ENCODE measurements at places on chromosomes 2 and 18.

DNA sequence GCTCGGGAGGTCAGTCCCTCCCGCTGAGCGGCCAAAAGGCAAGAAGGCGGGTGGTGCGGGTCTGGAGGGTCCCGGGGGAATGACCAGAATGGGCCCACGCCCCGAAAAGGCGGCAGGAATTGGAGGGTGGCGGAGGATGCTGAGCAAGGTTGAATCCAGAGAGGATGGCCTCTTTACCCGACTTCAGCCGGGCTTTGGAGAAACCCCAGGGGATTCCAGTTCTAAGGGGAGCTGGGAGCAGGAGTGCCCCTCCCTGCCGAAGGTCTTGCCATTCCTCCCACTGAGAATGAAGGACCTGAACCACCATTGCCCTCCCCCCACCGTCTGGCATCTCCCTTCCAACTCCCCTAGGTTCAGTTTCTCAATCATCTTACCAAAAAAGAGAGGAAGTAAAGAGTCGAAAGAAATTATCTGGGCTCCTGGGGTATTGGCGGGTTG lies 38.9 kb upstream of the ATP6V1B1 start:
- no peak for DNase-seq

GRCh38 chr2:239182981-239183791 lies 217.6 kb downstream of the HDAC4 start:
- no peak for DNase-seq

GRCh38 chr2:190841707-190842505 lies 38.7 kb upstream of the GLS start:
- DNase-seq = no peak

- DNase-seq = no peak
These were observed 251.4 kb downstream of the PRKCE start for GRCh38 chr2:45902781-45903375.

- peak; percentile 87 for DNase-seq
These were observed 28.5 kb downstream of the HPCAL1 start for GRCh38 chr2:10331027-10331701.

DNA sequence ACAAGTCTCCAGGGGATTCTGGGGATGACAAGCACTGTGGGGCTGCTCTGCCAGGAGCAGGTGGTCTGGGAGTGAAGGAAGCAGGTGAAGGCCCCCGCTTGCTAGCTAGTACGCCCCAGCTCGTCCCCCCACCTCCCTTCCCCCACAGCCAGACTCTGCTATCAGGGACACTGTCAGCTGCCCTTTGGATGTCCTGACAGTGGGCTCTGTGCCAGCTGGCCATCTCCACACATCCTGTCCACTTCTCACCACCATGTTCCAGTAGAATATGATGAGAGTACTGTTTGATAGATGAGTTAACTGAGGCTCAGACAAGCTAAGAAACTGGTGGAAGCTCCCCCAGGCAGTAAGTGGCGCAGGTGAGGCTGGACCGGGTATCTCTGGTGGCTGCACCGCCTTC lies 276.2 kb downstream of the CELF4 start:
- DNase-seq = no peak

DNA sequence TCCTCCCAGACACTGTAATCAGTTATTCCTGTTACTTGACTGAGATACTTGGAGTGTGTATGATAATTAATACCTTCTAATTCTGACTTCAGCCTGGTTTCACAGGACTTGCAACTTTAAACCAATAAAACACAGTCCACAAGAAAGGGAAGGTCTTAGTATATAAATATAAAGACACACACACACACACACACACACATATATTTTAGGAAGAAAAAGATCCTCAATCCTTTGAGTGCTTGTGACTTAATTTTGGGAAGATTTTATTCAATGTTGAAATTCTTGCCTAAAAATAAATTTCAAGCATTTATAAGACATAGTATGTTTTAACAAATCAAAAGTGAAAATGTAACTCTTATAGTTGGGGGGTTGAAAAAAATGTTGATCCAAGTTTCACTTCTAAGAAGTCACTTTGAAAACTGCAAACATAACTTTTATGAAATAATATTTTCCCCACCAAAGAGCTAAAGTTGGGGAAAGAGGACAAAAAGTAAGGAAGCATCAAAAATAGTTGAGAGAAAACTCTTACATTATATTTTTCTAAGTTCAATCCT lies 824 bp upstream of the VPS54 start:
- DNase-seq = no peak

DNA sequence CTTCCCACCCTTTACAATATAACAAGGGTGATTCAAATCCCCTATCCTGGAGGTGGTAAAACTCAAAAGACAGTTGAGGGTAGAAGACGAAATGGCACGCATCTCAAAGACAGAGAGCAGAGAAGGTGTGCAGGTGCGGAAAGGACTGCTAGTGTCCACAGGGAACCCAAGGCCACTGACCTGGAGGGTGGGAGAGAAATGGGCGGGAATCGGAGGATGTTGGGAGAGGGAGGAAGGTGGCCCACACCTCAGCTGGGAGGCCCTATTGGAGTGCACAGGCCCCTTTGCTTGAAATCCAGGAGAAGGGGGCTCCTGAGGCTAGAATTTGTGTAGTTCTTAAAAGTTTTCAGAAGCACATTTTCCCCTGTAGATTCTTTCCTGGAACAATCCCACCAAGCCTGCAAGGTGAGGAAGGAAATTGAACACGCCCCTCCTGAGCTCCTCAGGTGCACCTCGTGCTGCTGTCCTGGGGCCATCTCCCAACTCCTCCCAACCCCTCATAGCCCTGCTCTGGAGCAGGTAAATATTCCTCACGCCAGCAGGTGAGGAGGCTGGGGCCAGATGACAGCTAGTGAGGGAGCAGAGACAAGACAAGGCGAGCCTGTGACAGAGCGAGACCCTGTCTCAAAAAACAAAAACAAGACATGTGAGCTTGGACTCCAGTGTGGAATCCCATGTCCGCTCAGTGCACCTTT lies 99.3 kb downstream of the MCFD2 start:
- DNase-seq = no peak

- DNase-seq = no peak
These were observed 338.0 kb downstream of the TNS1 start for GRCh38 chr2:217664761-217665160.

DNA sequence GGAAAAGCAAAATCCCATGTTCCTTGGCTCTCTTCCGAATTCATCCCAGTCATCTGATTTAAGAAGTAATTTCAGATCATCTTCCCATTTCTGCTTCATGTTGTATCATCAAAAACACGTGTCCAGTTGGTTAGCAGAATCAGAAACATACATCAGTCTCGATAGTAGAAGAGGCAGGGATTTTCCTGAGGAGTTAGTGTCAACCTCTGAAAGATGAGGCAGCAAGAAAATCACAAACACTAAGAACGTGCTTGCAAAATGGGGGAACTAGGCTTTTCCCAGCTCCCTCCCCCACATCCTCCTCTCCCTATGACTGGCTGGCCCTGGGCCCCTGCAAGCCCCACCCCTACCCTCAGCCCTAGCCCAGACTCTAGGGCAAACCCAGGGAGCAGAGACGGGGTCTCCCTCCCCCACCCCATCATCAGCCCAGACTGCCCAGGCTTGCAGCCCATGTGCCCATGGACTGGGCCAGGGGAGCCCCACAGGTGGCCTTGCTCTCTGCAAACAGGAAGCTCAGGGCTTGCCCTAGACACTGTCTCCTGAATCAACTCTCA lies 161.0 kb upstream of the ID2 start:
- no peak for DNase-seq

GRCh38 chr2:22855081-22855480 lies 529.9 kb upstream of the KLHL29 start:
- no peak for DNase-seq

DNA sequence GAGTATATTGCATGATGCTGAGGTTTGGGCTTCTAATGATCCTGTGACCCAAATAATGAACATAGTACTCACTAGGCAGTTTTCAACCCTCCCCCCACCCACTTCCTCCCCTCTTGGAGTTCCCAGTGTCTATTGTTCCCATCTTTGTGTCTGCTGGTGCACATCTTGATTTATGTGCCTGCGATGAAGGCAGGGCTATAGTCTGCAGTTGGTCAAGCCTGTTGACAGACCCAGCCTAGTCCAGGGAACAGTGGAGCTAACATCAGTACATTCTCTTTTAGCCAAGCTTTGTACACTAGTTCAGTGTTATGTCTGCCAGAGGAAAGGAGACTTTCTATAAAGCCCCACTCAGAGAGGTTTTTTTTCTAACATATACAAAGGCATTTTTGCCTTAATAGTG lies 287.6 kb downstream of the CPS1 start:
- no peak for DNase-seq

DNA sequence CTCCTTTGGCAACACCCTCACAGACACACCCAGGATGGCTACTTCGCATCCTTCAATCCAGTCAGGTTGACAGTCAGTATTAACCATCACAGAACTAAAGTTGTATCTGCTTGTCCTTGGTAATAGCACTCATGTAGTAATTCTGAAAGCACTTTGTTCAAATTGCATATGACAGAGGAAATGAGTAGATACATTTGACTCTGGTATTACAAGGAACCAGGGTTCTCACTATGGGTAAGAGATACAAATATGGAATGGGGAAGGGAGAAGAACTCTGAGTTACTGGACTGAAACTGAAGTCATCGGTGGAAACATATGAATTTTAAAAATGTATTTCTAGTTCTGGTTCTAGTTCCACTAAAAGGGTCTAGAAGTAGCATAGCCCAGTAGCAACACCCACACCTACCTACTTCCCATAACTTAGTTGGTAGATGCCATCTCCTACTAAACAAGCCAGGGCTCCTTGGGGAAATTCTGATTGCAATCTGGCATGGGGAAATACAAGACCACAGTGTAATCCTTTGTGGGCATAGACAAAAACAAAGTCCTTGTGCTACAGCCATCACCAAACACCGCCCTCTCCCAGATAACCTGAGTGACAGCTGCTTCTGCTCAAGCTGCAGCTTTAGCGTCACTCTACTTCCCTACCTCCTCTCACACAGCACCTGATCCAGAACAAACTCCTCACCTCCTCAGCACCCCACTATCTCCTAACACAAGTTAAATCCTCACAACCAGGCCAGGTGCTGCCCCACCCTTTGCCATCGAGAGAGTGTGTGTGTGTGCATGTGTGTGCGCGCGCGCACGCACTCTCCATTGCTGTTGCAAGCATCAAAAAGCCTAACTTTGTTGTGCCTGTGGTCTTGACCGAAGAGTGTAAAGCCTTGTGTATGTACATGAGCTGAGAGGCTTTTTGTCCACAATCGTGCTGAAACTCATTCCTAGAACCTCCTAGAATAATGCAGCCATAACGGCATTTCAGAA lies 31.4 kb upstream of the CD226 start:
- DNase-seq = no peak

GRCh38 chr2:120926463-120927264 lies 191.0 kb downstream of the GLI2 start:
- no peak for DNase-seq

GRCh38 chr2:22701561-22702160 lies 683.3 kb upstream of the KLHL29 start:
- DNase-seq = no peak

- DNase-seq = no peak
These were observed 74.4 kb upstream of the ASB18 start for GRCh38 chr2:236338495-236339184.

DNA sequence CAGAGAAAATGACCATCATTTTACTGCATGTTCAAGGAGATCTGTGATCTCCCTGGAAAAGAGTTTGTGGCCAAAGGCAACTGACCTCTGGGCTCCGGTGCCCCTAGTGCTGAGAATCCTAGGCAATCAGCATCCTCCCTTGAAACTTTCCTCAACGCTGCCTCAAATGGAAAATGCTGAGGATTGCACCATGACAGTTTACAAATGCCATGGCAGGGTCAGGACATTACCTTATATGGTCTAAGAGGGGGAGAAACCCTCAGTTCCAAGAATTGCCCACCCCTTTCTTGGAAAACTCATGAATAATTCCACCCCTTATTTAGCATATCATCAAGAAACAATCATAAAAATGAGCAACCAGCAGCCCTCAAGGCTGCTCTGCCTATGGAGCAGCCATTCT lies 48.3 kb downstream of the ALPK2 start:
- no peak for DNase-seq

DNA sequence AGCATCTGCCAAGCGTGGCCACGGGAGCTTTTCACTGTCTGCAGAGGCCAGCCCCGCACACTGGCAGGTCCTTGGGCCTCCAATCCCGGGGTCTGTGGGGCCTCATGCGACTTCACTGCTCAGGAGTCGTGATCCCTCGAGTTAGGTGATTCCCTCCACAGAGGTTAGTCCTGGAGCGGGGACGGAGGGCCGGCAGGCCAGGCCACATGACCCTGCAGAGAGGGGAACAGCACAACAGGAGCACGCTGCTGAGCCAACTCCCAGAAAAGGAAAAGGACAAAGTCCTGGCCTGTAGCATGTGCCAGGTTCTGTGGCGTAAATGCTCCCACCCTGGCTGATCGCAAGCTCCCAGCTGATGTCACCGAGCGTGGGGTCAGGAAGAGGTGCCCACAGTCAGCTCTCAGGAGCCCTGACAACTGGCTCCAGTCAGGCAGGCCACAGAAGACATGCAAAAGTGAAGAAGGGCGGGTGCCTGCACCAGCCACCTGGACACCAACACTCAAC lies 15.3 kb upstream of the PRLH start:
- DNase-seq = no peak

DNA sequence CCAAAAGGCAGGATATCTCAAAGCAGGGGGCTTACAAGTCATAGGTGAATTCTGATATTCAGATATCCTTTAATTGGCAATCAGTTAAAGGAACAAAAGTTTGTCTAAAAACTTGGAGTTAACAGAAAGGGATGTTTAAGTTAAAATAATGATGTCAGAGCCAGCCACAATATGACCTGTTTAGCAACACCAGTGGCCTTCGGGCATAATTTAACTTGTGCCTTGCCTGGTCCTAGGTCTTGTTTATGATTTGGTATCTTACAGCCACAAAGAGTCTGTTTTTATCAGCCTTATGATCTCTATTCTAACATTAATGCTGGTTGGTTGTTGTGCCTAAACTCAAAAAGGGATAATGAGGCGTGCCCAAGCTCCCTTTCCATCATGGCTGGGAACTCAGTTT lies 252.9 kb downstream of the RNF152 start:
- no peak for DNase-seq

GRCh38 chr2:227903381-227903780 lies 31.9 kb downstream of the DAW1 start:
- DNase-seq = no peak
